ENCODE measurements at places on chromosomes 3 and 15.

GRCh38 chr15:98651036-98651481 is 2.7 kb downstream of the IGF1R start:
- no peak for DNase-seq

GRCh38 chr15:99435877-99436541 is 129.8 kb upstream of the MEF2A start:
- no peak for DNase-seq

DNA sequence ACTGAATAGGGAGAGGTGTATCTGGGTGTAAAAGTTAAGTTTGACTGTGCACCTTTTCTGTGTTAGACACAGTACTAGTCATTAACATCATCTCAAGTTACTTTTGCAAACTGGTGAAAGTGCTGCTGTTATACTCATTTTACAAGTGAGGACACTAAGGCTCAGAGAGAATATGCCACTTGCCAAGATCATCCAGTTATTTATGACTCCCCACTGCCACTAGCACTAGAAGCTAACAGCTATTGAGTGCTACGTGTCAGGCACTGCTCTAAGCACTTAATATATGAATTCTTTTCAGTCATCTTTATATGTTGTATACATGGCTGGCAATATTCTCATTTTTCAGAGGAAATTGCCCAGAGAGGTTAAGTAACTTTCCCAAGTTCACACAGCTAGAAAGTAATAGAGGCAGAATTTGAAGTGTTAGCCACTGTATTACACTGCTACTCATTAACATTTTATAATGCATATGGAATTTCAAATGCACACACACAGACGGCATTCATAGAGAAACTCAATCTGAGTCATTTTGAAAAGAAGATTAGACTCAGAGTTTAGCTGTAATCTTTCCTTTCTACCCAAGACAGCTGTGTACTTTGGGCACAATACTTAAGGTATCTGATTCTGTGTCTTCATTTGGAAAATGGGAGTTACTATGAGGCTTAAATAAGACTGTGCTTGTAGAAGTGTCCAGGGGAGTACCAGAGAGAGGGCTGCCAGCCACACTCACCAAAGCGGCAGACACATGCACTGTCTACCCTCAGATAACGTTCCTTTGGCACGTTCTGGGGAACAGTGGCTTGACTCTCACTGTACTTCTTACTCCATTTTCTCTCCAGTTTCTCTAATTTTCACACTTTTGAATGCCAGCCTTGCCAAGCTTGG is 1.3 kb upstream of the MASP1 start:
- DNase-seq = no peak

GRCh38 chr3:186901135-186901734 is 29.1 kb upstream of the ST6GAL1 start:
- DNase-seq = no peak

DNA sequence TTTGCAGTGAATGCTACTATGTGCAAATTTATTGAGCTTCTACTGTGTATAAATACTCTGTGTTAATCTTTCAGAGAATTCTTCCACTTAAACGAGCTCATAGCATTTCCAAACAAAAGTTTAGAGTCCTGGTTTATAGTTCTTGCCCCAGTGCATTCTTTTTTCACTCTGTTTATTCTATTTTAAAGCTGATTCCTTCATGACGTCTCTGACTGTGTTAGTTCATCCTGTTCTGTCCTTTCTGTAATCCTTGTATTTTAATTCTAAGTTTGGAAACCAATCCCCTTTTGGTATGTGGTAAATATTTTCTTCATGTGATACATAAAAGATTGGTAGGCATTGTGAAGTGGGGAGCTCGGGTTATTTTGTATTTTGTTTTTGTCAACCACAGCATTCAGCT is 18.7 kb downstream of the P2RY14 start:
- DNase-seq = no peak

GRCh38 chr3:183554377-183554776 is 1.1 kb downstream of the KLHL6 start:
- DNase-seq = no peak

GRCh38 chr15:31660816-31661215 is 334.2 kb downstream of the KLF13 start:
- DNase-seq = no peak

GRCh38 chr3:52022323-52023100 is 26.8 kb upstream of the RPL29 start:
- DNase-seq = no peak

DNA sequence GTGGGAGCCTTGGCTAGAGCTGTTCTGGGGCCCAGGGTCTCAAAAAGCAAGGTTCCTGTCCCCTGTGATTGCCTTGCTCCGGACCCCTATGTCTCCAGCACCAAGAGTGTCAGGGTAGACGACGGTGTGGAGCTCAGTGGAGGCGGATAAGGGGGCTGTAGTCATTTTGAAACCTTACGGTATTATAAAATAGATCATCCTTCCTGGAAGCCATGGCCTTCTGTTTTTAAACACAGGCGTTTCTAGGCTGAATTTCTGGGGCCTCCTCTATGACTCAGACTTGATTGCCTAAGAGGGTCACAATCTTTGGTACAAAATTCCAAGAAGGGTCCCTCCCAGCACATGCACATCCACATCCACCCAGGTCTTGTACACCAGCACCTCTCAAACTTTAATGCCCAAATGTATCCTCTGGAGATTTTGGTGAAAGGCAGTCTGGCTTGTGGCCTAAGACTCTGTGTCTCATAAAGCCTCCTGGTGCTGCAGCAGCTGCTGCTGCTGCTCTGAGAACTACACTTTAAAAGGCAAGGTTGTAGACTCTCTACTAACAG is 70.5 kb upstream of the XCR1 start:
- no peak for DNase-seq

DNA sequence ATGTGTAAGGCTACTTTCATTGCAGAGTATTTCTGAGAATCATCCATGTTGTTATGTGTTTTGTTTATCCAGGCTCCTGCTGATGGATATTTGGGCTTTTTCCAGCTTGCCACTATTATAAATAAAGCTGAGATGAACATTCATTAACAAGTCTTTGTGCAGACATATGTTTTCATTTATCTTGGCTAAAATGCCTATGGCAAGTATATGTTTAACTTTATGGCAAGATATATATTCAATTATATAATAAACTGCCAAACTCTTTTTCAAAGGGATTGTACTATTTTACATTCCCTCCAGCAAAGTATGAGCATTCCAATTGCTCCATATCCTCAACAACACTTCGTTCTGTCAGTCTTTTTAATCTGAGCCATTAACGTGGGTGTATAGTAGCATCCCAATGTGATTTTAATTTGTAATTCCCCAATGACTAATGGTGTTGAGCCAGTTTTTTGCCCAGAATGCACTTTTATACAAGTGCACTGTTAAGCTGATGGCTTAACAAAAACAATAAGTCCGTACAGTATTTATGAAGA is 452.4 kb downstream of the SHQ1 start:
- no peak for DNase-seq

GRCh38 chr3:150429767-150430671 is 21.9 kb downstream of the TSC22D2 start:
- DNase-seq = no peak

Data from hippocampal formation (tissue), 2 donors.